ENCODE measurements at places on chromosomes 6 and 20.
A peak's percentile ranks its signal among the peaks of the same experiment; 100 is the strongest.

GRCh38 chr6:52647199-52647598 lies 23.7 kb upstream of the TMEM14A start:
- DNase-seq, result peak; percentile 73

DNA sequence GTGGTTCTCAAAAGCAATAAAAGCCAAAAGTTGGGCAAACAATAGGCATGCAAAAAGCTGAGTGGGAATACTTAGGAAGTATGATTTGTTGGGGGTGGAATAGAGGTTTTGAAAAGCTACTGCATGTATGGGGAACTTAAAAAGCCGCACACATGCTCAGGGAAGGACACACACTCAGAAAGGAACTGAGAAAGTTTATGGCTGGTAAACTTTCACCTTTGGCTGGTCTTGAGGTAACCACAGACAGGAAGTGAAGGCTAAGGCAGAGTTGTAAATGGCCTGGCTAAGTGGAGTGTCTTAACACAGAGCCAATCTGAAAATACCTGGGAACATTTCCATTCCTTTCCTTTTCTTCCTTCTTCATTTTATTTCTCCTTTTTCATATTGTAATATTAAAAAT lies 134.5 kb upstream of the EXOC2 start:
- no peak for DNase-seq

DNA sequence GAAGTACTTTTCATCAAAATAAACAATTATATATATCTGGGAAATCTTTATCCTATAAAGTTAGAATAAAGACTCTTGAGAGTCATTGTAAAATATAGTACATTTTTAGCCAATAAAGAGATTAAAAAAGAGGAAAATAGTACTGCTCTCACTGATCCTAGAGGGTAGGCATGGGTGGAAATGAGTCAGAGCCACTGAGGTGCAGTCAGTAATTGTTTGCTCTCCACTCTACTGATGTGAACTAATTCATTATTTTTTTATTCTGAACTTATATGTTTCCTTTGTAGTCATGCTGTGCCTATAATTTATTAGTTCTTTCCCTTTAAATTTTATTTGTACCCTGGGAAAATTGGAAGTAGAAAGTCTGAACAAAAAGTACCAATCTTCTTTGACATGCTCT lies 1359.4 kb upstream of the GJE1 start:
- DNase-seq, result peak; percentile 18

DNA sequence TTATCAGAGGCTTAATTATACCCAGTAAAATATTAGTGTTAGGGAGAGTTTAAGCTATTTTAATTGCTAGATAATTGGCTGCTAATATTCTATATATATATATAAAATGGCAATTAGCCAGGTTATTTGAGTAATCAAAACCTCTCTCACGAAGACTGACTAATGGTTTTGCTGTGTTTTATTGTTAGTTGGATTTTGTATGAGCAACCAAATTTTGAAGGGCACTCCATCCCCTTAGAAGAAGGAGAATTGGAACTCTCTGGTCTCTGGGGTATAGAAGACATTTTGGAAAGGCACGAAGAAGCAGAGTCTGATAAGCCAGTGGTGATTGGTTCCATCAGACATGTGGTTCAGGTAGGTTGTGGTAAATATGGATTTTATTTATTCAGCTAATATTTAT lies 102.2 kb downstream of the RTN4IP1 start:
- no peak for DNase-seq

DNA sequence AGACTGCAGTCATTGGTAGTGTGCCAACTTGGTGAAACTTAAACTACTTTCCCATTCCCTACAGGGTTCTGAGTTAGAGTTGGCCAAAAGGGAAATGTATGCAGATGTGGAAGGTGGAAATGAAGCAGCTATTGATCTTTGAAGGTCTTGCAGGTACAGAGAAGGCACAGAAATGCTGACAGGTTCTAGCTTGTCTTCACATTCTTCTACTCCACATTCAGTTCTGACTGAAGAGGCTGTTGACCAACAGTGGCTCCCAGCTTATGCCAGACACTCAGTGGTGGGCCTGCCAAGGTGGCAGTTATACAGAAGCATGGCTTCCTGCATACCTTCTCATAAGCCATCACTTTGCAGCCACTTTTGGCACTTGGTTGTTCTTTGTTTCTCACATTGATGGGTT lies 423.9 kb downstream of the CDC5L start:
- no peak for DNase-seq

All from fibroblast of pulmonary artery (primary cell).